T-cell (primary cell): ENCODE measurements at places on chromosomes 5 and 9.
A peak's percentile ranks its signal among the peaks of the same experiment; 100 is the strongest.

GRCh38 chr5:158559643-158560042 lies 540.1 kb downstream of the EBF1 start:
- DNase-seq = no peak

DNA sequence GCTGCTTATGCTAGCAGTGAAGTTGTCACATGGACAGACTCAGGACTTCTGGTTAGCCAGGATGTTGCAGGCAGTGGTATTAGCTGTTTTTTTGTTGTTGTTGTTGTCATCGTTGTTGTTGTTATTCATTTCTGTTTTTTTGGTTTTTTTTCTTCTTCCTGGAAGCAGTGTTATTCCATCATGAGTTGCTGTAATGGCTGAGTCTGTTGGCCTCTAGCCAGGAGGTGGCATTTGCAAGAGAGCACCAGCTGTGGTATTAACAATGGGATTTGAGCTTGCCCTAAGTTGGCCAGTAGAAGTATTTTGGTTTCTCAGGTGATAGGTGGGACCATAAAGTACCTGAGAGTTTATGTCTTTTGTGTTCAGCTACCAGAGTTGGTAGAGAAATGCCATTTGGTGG lies 561.1 kb downstream of the KCTD16 start:
- DNase-seq = no peak

DNA sequence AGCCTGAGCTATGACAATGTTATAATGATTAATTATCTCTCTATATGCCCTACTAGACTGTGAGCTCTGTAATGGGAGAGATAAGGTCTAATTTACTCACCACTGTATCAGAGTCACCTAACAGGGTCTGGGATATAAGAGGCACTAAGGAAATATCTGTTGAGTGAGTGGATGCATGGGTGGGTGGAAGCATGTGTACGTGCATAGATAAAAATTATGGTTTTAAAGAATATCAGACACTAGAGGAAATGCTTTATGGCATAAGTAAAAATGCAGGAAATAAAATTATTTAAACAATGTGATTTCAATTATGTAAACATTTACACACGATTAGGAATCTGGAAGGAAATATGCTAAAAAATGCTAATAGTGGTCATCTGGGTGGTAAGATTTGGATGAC lies 137.8 kb downstream of the SPOCK1 start:
- no peak for DNase-seq

DNA sequence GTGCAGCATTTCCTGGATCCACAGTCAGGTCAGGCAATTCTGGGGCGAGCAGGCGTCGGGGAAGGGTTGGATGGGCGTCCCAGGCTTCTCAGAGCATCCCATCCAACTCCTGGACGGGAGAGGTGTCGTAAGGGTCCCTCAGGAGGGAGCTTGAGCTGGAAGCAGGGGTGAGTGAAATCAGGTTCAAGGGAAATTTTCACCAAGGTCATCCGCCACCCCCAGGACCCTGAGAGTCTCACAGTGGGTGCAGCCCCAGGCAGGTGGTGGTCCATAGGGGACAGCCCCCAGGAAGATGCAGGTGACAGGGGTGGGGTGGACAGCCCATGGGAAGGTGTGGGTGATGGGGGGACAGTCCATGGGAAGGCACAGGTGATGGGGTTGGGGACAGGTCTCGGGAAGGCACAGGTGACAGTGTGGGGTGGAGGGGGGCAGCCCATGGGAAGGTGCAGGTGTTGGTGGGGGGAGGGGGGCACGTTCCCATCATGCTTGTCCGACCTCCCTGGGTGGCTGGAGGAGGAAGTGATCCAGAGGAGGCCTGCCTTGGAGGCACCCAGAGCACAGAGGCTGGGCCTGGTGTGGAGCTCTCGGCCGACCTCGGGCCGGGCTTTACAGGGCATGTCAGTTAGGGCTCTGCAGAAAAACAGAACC lies 48.9 kb downstream of the AHRR start:
- DNase-seq = no peak

- no peak for DNase-seq
Measured at GRCh38 chr5:181259283-181259682, 1.7 kb downstream of the TRIM52 start.

GRCh38 chr9:129483415-129484351 lies 137.2 kb downstream of the C9orf50 start:
- DNase-seq = no peak

DNA sequence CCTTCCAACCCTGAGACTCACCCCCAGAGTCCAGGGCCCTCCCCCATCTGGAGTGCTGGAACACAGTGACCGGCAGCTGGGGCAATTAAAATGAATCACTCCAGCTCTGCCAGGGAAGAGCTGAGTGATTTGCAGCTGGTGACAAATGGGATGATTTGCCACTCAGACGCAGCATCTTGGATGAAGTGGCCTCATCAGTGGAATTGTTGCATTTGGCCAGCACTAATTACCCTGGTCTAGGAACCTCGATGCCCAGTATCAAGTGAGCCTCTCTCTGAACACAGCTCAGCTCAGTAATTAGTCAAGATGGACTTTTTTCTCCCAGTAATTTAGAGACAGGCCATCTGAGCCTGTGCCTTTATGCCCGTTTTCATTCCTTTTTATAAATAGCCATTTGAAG lies 259.5 kb downstream of the GRIA1 start:
- no peak for DNase-seq

DNA sequence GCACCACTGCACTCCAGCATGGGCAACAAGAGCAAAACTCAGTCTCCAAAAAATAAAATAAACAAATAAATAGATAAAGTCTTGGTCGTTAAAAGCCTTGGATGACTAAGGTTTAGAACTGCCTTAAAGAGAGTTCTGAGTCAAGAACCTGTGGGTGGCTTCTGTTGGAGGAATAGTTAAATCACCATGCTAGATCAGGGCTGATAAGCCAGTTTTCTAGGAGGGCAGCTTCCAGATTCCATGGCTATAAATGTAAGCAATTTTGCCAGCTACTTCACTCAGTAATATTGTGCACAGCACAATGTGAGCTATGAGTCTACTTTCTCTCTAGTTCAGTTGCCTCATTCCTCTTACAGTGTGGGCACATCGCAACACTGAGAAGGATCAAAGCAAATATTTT lies 242.1 kb upstream of the NUDT12 start:
- no peak for DNase-seq

DNA sequence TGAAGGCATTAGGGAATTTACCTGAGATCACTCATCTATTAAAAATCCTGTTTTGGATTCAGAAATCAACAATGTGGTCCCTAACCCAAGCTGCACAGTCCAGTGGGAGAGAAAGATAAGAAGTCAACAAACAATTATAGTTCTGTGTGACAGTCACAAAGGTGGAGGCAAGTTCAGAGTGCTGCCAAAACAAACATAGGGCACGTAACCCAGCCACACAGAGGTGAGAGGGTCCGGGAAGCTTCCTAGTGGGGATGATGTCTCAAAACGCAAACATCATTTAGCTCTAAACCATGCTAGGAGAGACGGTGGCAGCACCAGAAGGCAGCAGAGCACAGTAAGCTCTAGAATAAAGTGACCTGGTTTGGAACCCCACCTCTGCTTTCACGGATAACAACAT lies 158.9 kb downstream of the MAPKAP1 start:
- no peak for DNase-seq

DNA sequence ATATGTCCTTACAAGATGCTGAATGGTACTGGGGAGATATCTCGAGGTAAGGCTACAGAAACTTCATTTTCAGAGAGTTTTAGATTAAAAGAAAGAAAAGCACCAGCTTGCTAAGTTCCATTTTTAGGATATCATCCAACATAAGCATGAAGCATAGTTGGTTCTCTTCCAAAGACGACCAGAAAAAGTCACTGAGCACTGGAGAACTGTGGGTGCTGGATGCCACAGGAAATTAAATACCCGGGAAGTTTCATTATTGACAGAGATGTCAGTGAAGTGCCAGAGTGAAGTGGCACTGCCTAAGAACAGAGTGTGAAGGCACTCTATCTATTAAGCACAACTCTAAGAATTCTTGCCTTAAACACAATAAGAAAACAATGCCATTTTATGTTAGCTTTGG lies 76.8 kb downstream of the PIK3R1 start:
- no peak for DNase-seq

DNA sequence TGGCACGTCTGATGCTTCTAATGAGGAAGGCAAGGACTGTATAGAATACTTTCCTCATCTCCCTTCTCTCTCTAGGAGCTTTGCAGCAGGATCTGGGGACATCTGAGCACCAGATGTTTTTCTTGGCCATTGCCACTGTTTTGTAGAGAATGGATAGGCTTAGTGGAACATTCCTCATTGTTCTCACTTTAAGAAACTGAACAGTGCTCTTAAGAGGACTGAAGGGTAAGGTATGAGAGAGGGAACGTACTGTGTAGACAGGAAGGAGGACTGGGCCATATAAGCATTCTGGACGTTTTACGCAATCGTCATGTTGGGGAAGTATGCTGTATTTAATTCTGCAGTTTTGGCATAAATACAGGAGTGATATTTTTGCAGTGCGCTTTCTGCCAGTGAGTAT lies 70.6 kb downstream of the SMARCA2 start:
- DNase-seq = no peak

DNA sequence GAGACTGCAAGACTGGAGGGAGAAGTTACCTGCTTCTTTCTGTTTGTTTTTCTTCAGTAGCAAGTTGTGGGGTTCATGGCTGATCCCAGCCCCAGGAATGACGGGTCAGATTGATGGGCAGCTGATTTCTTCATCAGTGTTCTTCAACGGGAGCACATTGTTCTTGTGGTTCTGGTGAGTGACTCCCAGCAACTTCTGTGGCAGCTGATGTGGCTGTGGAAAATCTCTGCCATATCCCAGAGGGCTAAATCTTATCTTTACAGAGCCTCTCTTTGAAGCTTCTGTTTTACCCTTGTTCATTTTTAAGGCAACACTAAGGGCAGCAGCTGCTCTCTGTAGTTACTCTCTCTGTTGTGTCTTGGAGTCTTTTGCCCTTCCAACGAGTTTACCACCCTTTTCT lies 710.3 kb downstream of the PRELID2 start:
- no peak for DNase-seq

DNA sequence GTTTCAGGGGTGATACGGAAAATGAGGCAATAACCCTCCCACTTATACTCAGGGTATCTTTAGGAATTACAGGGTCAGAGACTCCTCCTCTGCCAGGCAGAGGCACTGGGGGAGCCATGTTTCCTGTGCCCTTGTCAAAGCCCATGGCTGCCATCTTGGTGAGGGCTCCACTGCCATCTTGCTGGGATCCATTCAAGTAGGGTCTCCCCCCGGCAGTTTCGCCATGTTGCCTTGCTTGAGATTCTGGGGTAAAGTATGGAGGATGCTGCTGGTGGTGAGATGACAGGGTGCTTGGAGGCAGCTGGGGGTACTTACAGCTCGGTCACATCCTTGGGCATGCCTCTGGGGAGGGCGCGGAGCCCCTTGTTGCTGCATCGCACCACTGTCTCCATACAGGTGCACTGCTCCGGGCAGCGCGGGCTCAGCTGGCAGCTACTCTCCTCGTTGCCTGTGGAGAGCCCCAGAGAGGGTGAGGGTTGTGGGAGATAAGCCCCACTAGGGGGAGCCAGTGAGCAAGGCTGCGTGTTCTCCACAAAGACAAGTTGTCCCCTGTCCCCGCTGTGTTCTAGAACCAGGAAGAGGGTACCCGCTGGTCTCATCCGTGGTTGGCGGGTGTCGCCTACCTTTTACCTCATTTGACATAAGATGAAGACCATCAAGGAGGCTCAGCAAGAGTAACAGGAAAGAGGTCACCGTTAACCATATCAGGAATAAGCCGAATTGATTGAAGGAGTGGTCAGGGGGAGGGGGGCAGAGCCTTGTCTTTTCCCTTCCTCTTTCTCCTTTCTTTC lies 169.0 kb upstream of the PANK3 start:
- peak; percentile 2 for DNase-seq

DNA sequence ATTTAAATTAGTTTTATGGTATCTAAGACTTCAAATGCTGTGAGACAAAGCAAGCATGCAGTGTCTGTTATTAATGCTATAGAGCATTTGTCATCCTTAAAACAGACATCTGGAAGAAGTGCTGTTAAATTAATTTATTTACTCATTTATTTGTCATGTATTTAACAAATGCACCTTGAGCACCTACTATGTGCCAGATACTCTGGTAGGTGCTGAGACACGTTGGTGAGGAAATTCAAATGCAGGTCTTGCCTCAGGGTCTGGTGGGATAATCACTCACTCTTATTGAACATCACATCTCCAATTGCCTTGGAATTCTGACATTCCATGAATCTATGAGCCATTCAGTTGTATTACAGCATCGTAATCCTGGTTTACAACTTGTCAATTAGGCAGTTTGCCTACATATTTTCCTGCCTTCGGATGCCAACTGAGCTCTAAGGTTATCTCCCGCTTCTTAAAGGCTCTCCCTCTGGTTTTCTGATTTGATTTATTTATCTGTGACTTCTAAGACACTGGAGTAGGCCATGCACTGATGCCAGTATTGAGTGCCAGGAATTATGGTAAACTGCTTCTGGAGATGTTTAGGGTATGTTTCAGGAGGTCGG lies 56.0 kb upstream of the RPS23 start:
- DNase-seq = no peak

DNA sequence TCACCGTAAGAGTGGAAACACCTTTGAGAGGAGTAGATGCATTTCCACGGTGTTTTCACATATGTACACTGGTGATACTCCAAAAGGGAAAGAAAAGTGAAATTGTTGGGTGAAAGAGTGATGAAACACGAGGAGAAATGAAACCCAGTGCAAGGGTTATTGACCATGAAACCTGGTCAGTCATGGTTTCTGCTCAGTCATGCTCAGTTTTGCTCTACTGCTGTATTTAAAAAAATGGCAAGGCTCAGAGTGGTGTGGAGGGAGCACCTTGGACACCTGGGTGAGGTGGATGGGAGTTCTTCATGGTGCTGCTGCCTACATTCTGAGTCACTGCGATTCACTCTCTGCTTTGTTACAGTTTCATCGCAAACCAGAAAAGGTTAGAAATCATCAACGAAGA lies 32.3 kb downstream of the NTRK2 start:
- no peak for DNase-seq

DNA sequence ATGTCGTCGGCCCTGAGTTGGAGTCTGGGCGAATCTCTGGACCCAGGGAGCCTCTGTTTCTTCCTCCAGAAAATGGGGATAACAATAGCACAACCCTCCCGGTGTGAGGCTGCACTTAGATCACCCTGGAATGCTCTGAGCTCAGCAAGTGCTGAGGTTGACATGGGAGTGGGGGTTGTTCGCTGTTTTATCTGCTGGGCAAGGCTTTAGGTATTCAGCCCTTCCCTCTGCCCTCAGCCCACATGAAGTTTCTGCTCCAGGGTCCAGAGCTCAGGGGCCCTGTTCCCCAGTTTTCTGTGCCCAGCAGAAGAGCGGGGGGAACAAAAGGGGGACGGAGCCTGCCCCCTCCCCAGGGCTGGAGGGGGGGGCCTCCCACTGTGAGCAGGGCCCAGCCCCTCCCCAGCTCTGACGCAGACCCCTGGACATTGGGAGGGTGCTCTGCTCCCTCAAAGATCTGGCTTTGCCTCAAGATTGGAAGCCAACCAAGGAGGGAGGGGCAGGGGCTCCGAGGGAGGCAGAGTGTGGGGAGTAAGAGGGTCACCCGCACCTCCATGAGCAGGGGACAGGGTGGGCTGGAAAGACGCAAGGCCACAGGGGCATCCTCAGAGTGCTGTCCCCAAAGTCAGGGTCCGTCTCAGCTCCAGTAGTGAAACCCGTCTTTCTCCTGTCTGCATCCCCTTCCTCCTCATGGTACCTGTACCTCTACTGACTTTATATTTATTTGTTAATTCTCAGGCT lies 215.6 kb downstream of the C9orf50 start:
- no peak for DNase-seq

- DNase-seq = no peak
Measured at GRCh38 chr9:71223953-71224538, 102.6 kb upstream of the TRPM3 start.
